Kidney epithelial cell (primary cell): ENCODE measurements at places on chromosomes 1 and 21.
A peak's percentile ranks its signal among the peaks of the same experiment; 100 is the strongest.

DNA sequence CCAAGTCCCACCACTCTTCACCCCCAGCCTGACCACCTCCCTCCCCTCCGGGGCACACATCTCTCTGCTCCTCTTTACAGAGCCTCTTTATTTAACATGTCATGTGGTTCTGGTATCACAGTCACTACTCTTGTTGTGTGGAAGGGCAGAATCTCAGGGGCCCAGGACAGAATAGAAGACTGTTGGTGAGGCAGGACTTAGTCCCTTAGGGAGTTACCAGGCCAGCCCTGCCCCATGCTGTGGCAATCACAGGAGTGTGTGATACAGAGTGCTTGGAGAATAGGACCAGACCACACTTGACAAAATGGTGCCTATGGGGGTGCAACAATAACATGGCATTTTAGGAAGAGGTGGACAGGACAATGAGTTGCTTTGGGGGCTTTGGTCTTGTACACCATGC is 43.0 kb upstream of the CRNN start:
- no peak for DNase-seq

DNA sequence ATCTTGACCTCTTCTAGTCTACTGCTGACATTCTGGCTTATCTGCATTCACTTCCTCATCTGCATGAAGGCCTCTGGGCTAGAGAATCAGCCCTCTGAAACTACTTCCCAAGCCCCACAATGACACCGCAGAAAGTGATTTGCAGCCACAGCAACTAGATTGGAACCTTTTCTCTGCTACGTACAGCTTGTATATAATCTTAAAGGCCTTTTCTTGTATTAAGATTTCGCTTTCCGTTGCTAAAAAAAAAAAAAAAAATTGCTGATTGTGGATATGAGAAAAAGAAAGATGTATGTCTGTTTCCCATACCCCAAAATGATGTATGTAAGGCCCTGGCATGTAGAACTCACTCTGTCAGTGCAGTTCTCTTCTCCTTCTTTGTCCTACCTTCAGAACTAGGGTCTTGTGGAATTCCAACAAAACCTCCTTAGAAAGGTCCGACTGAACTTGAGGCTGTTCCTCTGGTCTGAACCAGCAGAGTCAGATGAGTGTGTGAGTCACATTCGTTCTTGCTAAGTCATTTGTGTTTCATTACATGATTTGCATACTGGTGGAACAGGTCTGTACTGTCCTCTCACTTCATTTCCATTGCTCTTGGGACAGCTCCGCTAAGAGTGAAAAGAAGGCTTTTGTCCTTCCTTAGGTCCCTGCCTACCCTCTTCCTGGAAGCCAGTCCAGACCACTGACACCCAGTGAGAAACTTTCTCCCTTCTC is 62.7 kb downstream of the PLPP3 start:
- peak; percentile 65 for DNase-seq

GRCh38 chr1:38129473-38129872 is 82.9 kb upstream of the POU3F1 start:
- DNase-seq = no peak

- no peak for DNase-seq
Measured at GRCh38 chr1:240468656-240469055, 143.3 kb downstream of the GREM2 start.

GRCh38 chr1:206039046-206039973 is 13.7 kb upstream of the RHEX start:
- DNase-seq = no peak

DNA sequence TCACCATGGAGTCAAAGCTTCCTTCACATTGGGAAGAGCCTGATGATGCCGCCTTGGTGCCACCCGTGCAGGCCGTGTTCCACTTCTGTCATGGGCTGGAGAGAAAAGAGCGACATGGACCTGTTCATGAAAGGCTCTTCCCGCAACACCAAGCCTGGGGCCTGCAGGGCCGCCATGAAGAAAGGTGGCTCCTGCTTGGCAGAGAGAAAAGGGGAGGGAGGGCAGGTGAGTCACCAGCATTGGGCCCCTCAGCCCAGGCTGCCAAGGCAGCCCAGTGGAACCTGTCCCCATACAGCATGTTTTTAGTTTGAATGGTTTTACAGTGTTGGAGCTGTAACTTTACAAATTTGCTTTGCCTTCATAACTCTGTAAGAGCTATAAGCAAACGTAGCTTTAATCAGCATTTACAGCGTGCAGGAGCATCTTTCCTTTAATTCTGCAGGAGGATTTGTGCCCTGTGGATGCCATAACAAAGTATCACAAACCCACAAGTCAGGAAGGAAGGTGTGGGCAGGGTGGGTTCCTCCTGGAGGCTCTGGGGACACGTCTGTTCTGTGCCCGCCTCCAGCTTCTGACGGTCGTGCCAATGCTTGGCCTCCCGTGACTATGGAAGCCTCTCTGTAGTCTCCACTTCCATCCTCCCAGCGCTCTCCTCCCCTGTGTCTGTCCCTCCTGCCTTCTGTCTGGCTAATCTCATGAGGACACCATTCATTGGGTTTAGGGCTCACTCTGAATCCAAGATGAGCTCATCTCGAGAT is 49.1 kb downstream of the RIPK4 start:
- DNase-seq = no peak

DNA sequence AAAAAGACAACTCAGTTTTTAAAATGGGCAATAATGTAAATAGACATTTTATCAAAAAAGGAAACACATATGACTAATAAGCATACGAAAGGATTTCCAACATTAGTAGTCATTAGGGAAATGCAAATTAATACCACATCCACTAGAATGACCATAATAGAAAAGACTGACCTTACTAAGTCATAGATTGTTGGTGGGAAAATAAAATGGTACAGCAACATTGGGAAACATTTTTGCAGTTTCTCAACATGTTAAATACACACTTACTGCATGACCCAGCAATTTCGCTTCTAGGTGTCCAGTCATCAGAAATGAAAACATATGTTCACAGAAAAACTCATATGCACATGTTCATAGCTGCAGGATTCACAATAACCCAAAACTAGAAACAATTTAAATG is 29.9 kb upstream of the SLC44A3 start:
- no peak for DNase-seq
